Hypothalamus (tissue), 51 donors: ENCODE measurements at places on chromosomes 6 and 20.

- no peak for DNase-seq
Measured at GRCh38 chr6:41824571-41825569, 37.4 kb downstream of the TOMM6 start.

DNA sequence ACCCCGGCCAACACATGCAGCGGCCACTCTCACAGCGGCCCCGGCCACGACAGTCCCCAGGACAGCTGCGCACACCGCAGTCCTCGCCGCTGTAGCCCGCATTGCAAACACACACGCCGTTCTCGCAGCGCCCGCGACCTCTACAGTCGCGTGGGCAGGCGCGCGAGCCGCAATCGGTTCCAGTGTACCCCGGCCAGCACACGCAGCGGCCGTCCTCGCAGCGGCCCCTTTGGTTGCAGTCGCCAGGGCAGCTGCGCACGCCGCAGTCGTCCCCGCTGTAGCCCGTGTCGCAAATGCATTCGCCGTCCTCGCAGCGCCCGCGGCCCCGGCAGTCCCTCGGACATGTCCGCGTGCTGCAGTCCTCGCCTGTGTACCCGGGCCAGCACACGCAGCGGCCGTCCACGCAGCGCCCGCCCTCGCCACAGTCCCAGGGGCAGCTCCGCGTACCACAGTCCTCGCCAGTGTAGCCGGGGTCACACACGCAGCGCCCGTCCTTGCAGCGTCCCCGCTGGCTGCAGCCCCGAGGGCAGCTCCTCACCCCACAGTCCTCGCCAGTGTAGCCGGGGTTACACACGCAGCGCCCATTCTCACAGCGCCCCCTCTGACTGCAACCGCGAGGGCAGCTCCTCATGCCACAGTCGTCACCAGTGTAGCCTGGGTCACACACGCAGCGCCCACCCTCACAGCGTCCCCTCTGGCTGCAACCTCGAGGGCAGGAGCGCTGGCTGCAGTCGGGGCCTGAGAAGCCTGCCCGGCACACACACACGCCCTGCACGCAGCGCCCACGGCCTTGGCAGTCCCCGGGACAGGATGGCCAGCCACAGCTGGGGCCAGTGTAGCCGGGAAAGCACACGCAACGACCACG, 12.5 kb downstream of the TNXB start:
- no peak for DNase-seq

GRCh38 chr6:149031859-149032598, 285.2 kb downstream of the UST start:
- no peak for DNase-seq

DNA sequence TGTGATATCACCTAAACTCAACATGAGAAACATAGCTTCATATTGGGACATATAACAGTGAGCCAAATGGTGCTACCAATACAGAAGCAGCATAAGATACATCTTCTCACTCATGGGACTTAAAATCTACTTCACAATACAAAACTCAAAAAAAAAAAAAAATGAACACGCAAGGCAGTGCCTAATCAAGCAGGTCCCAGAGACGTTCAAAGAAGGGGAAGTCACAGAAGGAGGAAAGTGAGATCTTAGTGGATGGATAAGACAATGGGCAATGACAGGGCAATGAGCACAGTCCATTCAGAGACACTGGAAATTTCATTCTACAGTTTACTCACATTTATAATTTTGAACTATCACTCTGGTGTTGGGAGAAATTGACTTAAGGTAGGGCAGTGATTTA, 88.3 kb downstream of the FAM50B start:
- DNase-seq = no peak

GRCh38 chr6:5550631-5551030, 289.3 kb downstream of the FARS2 start:
- DNase-seq = no peak

DNA sequence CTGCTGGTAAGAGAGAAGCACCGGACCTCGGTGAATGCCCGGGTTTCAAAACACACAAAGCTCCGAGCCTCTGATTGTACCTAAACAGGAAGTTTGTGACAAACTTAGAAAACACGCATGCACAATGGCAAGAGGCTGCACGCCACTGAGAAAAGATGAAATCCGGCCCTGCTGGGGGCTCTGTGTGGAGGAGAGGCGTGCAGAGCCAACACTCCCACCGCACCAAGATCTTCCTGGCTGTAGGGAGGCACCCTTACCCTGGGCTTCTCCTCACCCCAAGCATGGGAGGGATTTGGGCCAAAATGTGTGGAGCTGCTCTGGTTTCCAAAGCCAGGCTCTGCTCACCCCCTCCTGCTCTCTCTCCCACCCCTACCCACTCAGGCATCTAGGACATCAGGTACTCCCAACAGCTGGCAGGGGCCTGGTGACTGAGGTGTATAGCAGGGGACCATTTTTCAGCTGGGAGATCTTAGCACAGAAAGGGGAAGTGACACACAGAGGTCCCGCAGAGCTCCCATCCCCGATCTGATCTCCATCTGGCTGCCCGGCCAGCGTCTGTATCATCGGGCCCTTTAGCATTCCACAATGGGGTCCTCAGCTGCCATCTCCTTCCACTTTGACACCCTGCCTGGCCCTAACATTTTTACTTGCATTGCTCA, 84.2 kb downstream of the TRERF1 start:
- no peak for DNase-seq

DNA sequence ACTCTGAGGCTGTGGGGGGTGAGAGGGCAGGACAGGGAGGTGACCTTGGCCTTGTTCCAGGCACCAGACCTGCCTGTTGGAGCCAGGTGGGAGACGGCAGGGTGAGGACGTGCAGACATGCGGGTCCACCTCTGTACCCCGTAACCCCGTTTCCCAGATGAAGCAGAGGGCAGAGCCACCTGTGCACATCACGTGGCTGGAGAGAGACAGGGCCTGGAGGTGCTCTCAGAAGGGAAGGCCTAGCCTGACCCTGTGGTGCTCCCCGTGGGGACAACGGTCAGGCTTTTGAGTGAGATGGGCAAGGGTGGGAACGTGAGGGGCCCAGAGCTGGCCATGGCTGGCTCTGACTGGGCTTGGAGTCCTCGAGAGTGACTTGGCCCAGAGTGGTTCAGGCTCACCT, 6.6 kb downstream of the NTSR1 start:
- no peak for DNase-seq

- DNase-seq = no peak
Measured at GRCh38 chr20:44552950-44553908, 29.1 kb upstream of the PKIG start.

- DNase-seq = no peak
Measured at GRCh38 chr6:163496205-163496604, 81.7 kb downstream of the QKI start.

DNA sequence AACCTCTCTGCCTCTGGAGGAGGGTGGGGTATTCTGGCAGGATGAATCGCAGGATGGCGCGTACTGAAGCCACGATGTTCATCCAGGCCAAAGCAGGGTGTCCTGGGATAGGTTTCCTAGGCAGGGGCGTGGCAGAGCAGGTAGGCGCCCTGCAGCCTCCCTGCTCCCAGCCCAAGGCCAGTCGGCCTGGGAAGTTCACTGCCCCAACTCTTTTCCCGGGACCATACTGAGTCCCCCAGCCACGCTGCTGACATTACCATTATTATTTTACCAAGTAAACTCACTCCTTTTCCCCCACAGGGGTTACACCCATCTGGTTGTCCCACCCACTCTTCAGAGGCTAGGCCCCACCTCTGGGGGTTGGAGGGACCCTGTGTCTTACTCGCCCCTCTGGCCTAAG, 21.8 kb downstream of the SDCBP2 start:
- no peak for DNase-seq

DNA sequence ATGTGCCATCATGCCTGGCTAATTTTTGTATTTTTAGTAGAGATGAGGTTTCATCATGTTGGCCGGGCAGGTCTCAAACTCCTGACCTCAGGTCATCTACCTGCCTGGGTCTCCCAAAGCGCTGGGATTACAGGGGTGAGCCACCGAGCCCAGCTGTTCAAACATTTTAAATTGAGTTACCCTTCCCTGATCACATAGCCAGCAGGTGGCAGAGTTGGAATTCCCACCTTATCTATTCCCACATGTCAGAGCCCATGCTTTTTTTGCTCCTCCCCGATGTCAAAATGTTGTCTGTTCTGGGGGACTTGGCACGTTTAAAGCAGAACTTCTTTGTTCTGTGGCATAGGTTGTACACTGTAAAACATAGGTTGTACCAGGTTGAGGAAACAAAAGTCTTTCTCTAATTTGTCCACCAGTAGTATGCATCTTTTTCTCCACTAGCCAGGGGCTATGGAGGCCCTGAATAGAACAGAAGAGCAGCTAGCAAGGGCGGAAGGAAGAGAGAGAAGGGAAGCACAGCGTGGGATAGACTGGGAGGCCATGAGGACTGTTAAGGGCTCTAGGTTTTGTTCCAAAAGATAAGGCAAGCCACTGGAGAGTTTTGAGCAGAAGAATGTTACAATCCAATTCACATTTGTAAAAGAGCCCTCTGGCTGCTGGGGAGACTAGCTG, 7.3 kb upstream of the LBP start:
- no peak for DNase-seq

DNA sequence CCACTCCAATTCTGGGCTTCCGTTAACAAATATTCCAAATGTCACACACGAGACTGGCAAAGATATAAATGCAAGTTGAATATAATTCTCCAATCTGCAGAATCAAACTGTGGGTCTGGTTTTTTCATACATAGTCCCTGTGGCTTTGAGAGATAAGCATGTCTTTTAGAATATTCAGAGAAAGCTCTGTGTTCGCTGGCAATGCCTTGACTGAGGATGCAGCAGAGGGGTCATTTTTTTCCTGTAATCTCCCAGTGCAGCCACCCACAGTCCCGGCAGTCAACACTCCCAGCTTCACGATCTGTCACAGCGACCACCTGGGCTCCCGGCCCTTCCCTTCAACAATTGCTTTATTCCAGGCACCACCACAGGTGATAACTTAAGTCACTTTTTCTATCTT, 30.5 kb downstream of the MUC22 start:
- DNase-seq = no peak

DNA sequence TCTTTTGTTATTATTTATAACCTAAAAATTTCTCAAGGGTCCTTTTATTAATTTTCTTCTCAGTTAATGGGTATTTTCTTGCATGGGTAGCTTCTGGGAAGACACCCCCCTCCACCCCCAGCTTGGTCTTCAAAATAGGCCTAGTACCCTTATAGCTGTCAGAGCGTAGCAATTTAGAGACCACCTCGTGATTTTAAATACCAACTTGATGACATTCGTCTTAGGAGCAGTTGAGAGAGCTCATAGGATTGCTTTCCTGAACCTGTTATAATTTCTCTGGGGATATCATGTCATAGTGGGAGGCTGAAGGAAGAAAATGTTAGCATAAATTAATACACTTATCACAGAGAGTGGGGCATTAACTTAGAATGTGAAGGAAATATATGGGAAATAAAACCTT, 83.1 kb upstream of the MLIP start:
- DNase-seq = no peak

DNA sequence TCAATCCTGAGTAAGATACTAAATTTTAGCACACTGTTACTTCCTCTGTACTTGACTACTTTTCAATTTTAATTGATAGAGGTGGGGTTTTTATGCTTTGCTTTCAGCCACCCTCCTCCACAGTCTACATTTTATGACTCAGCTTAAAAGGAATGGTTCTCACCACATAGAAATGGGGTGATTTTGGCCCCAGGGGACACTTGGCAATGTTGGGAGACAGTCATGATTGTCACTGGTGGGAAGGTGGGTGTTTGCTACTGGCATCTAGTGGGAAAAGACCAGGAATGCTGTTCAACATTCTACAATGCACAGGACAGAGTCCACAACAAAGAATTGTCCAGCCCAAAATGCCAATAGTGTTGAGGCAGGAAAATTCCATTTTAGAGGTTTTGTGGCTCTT, 71.3 kb downstream of the PCSK2 start:
- DNase-seq = no peak

GRCh38 chr6:82006027-82006738, 241.4 kb downstream of the IBTK start:
- DNase-seq = no peak

- DNase-seq = no peak
Measured at GRCh38 chr6:83974409-83975050, 59.0 kb upstream of the MRAP2 start.

DNA sequence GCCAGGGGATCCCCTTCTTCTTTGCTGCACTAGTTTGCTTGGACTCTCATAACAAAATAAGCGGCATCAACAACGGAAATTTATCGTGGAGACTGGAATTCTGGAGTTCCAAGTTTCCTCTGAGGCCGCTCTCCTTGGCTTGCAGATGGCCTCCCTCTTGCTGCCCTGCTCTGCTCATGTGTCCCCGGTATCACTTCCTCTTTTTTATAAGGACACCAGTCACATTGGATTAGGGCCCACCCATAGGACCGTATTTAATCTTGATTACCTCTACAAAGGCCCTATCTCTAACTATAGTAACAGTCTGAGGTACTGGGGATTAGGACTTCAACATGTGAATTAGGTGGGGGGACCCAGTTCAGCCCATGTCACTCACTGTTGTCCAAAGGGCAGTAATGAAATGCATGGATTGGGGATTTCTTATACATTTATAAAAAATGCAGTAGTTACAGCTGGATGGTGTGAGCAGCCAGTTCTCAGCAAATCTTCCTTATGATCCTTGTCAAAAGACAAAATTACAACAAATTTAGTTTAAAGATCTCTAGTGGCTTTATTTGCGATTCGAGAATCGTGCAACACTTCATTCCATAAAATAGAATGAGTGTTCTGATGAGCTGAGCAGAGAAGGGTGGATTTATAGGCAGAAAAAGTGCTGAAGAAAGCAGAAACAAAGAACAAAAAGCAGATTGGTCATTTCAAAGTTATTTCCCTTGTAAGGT, 59.3 kb upstream of the AKAP12 start:
- no peak for DNase-seq

DNA sequence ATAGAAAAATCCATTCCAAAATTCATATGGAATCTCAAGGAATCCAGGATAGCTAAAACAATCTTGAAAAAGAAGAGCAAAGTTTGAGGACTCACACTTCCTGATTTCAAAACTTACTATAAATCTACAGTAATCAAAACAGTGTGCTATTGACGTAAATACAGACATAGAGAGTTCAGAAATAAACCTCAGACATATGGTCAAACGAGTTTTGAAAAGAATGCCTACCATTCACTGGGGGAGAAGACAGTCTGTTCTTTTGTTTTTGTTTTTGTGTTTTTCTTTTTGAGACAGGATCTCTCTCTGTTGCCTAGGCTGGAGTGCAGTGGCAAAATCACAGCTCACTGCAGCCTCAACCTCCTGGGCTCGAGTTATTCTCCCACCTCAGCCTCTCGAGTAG, 25.3 kb upstream of the PROKR2 start:
- DNase-seq = no peak

- no peak for DNase-seq
Measured at GRCh38 chr6:165721356-165721755, 58.3 kb upstream of the PDE10A start.

DNA sequence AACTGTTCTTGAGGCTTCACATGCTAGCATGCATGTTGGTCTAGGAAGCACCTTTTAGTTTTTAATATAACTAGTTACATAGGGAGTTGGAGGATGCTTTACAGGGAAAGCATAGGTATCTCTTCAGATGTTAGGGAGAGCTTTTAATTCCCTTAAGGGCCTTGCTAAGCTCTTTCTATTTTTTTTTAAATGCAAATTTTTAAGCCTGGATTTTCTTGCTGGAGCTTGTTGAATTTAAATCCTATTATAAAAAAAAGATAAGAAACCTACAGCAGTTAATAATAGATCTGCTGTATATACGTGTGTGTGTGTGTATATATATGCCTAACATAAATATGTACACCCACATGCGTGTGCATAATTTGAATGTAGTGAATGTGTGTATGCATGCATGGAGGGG, 79.0 kb downstream of the FIG4 start:
- DNase-seq = no peak

- DNase-seq = no peak
Measured at GRCh38 chr20:38355161-38356012, 9.1 kb downstream of the LBP start.

- DNase-seq = no peak
Measured at GRCh38 chr6:41256383-41256782, 28.2 kb downstream of the TREML4 start.

- DNase-seq = no peak
Measured at GRCh38 chr6:42988486-42989020, 4.2 kb downstream of the PPP2R5D start.
